Hematopoietic multipotent progenitor cell treated with erythropoietin and hydrocortisone succinate and interleukin-3 and kit ligand, for 15 days (in vitro differentiated cells): ENCODE measurements at places on chromosomes 4 and X.

- DNase-seq = no peak
These were observed 288.7 kb downstream of the PRDM5 start for GRCh38 chr4:120633810-120634209.

DNA sequence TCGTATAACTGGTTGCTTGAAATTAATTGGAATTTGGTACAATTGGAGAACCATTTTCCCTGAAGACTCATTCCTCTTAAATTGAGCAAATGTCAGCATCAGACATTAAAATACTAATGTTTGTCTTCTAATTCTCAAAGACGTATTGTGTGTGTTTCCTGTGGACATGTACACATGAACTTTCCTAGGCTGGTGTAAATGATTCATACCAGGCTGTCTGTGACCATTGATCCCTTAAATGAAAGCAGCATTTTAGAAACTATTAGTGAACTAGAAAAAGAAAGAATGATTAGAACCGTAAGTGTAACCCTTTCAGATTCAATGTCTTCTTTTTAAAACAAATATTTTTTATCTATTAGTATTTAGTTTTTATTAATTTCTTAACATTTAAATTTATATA, 332.9 kb downstream of the PPP3CA start:
- DNase-seq = no peak

DNA sequence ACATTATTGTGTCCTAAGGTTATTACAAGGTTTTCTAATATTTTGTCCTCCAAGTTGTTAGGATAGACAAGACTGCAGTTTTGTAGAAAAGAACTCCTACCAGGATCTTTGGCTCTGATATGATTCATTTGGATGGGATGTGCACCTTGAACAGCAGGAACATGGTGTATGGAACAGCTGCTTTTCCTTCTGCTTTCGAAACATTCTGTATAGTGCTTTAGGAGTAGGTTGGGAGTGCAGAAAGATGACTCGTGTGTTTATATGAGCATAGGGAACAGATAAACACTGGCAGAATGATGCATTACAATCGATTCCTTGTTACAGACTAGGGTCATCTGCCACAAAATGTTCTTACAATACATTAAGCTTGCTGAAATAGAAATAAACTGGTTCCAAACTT, 790.1 kb downstream of the DMD start:
- DNase-seq = no peak

DNA sequence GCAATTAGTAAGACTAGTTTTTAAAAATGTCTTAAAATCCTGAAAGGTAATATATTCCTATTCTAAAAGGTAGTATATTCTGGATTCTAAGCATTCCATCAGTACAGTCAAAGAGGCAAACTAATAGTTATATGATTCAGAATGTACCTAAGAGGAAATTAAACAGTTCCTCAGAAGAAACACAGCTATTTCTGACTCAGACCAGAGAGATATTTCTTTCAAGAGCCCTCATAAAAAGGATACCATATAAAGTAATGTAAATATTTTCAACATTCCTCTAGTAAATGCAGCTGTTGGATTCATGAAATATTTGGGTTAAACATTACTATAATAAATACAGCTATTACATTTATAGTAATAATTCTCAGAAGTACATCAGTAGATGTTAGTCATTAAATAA, 358.3 kb downstream of the MAGEB5 start:
- DNase-seq = no peak

GRCh38 chr4:173807347-173807746, 277.3 kb upstream of the HAND2 start:
- DNase-seq = no peak

GRCh38 chr4:85869181-85869580, 394.2 kb downstream of the ARHGAP24 start:
- no peak for DNase-seq

DNA sequence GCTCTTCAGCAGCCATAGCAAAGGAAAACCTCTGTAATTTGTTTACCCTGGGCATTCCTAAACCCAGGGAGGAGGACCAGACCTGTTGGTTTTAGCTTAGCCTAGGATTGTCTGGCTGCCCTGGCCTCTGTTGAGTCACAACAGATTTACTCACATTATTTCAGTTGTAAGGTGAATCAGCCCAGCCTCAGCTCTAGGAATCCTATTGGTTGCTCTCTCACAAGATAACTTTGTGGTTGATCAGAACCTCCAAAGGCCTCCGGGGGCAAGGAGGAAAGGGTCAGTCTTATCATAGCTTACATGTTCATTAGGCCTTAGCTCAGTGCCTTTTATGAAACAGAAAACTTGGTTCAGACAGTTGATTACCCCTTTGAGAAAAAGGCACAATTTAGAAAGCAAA, 41.0 kb downstream of the PDK3 start:
- DNase-seq = no peak

GRCh38 chr4:31045724-31046318, 325.7 kb downstream of the PCDH7 start:
- no peak for DNase-seq

GRCh38 chr4:46980851-46981250, 12.5 kb downstream of the GABRA4 start:
- DNase-seq = no peak

DNA sequence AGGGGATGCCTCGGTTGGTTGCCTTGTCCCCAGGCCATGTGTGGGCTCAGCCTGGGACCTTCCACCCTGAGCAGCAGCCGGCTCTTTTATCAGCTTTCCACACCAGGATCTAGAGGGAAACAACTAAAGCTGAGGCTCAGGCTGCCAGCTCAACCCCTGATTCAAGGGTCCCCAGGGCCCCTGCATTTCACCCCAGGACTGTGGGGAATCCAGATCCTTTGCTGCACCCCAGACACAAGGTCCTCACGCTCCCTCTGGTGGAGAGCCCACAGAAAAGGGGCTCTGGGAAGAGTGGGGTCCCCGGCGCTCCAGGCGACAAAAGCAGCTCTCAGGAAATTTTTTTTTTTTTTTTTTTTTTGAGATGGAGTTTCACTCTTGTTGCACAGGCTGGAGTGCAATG, 64.3 kb downstream of the ZFYVE28 start:
- DNase-seq = no peak

GRCh38 chr4:40822420-40823166, 72.8 kb downstream of the NSUN7 start:
- no peak for DNase-seq

DNA sequence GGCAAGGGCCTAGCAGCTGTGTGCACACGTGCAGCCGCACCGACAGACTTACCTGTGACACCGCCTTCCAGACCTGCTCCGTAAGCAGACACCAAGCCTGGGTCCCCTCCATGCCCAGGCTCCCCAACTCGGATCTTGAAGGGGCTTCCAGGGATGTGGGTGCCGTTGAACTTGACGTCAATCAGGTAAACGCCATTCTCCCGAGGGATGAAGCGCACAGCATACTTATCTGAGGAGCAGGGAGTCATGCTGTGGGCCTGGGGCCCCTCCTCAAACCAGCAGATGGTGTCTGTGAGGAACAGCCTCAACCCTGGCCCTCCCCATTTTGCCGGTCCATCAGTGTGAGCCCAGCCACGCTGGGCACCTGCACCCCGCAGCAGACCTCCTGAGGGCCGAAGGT, 24.5 kb downstream of the FLNA start:
- no peak for DNase-seq

GRCh38 chr4:7105276-7105675, 37.4 kb upstream of the GRPEL1 start:
- DNase-seq = no peak

- no peak for DNase-seq
These were observed 374.3 kb downstream of the IQCM start for GRCh38 chr4:149441338-149441737.

- no peak for DNase-seq
These were observed 71.8 kb upstream of the SMARCA5 start for GRCh38 chr4:143441678-143442077.

GRCh38 chr4:134024251-134024650, 177.3 kb downstream of the PABPC4L start:
- no peak for DNase-seq

GRCh38 chrX:68304602-68305001, 128.7 kb downstream of the OPHN1 start:
- no peak for DNase-seq

- no peak for DNase-seq
These were observed 2.2 kb downstream of the UGT2B7 start for GRCh38 chr4:69098470-69098869.

DNA sequence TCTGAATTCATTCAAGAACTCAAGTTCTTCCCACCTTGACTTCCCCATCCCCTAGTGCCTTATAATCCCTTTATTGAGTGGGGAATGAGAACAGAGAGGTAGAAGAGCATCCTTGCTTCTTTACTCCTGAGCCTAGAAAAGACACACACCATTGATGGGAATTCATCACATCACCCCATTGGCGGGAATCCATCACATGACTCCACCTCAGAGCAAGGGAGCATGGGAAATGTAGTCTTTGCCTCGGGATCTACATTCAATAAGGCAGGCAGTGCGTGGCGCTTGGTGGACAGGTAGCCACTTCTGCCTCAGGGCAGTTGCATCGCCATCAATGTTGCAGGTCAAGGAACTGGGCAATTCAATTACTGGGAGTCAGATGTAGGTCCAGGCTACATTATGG, 50.7 kb downstream of the MXRA5 start:
- DNase-seq = no peak

- DNase-seq = no peak
These were observed 28.5 kb upstream of the ANK2 start for GRCh38 chr4:113020966-113021365.

DNA sequence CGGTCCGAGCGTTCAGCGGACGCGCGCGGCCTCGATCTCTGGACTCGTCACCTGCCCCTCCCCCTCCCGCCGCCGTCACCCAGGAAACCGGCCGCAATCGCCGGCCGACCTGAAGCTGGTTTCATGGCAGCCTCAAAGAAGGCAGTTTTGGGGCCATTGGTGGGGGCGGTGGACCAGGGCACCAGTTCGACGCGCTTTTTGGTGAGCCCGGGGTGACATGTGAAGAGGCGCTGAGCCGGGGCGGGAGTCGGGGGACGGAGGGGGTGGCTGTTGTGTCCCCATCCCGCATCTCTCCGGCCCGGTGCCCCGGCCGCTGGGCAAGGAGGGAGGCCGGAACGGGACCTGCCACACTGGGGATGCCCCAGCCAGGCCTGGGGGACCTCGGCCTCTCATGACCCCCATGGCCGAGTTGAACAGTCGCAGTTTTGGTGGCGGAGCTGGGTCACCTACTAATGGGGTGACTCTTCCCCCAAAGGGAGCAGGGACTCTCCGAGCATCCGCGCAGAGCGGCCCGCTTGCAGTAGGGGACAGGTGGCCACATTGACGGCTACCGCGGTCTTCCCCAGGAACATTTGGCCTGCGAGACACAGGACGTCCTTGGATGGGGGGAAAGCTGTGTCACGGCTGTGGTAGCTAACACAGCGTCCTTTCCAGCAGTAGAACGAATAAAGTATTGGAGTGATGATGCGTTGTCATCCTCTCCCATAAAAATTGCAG, at the start of gene GK:
Gene GK (plus strand): TSS at position 9 of the 717 bp plus-strand sequence. CDS start 115 bp downstream, at position 124.
- DNase-seq = peak; percentile 15

DNA sequence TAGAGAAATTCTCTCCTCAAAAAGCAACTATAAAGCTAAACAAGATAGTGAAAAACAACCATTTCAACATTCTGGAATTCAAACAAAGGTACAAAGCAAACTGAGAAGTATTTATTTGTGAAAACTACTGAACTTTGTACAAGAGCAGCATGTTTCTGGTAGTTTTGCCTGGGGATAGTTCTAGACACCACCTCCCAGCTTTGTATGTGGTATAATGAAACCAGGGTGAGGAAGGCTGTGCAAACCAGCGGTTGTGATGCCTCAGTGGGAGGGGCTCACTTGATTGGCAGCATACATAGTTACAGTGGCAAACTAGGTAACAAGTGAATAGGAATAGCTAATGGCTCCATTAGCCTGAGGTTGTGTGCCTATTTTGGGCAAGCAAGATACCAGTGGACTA, 18.6 kb upstream of the FRMD7 start:
- no peak for DNase-seq

GRCh38 chrX:153685156-153685536, 2.6 kb upstream of the SLC6A8 start:
- no peak for DNase-seq

- DNase-seq = no peak
These were observed 16.0 kb upstream of the MMRN1 start for GRCh38 chr4:89878611-89879010.

- no peak for DNase-seq
These were observed 24.4 kb upstream of the SLC25A43 start for GRCh38 chrX:119374736-119375135.

DNA sequence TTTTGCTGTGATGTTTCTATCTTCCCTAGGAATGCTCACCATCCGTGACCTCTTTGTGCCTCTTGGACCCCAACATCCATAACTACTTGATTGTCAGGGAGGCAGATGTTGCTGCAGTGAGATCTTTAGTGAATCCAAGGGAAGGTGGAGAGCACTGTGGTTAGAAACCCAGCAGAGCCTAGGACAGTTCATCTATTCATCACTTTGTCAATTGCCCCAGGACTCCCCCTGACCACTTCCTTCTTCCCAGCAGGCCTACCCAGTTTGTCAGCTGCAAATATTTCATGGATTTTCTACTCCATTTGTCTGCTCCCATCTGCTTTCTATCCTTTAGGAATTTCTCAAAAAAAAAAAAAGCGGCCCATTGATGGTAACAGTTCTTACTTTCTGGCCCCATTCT, 942.8 kb downstream of the PCDH7 start:
- no peak for DNase-seq

GRCh38 chr4:112279025-112279881, 6.5 kb downstream of the TIFA start:
- no peak for DNase-seq

GRCh38 chr4:177052211-177052934, 257.3 kb upstream of the NEIL3 start:
- no peak for DNase-seq

DNA sequence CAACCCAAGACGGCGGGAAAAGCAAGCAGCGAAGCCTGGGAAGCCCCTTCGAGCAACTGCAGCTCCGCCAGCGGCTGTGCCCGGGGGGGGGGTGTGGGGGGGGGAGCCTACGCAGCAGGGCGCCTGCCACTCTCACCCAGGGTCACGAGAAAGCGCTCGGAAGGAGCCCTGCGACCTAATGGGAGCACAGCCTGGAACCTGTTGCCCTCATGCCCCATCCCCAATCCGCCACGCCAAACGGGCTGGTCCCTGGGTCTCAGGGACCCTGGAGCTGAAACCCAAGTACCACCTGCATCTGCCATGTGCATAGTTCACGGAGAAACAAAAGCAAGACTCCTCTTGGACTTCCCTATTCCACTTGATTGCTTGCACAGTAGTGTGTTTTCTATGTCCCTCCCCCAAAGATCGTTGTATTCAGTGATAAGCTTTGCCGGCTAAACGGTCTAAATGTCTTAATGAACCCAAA, 359 bp upstream of the GAB3 start:
- no peak for DNase-seq

GRCh38 chr4:165873298-165874071, 448 bp downstream of the TLL1 start:
- DNase-seq = no peak

DNA sequence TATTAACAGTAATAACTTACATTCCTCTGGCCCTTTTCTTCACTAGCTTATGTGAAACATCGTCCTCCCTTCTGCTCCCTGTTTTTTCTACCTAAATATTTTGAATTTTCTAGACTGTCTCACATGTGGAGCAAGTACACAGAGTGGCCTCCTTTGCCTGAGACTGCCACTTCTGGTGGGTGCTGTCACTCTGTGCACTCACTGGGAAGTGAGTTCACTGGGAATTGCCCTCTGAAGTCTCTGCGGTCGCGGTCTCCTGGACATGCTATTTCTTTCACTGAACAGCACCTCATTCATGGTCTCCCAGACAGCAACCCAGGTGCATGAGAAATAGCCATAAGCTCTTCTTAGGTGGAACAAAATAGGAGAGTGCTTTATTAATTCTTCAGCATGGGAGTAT, 1179.7 kb upstream of the ADGRL3 start:
- no peak for DNase-seq
